ENCODE measurements at places on chromosomes 7 and 10. TPM values are rescaled to one million over a fixed set of nuclear protein-coding genes. Genes with fewer than 3 reads are reported as not detected.

DNA sequence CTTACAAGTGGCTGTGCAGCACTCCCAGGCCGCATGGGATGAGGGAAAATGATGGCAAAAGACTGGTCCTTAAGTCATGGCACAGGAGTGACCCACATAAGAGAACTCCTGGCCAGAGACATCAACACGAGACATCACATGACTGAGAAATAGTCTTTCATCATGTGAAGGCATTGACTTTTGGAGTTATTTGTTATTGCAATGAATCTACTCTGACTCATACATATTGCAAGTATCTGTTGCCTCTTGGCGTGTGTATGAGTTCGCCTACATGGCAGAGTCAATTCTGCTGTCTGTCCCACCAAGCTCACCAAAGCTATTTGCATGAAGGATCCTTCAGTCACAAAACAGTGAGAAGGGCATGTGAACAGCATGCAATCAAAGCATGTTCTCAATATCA, 59.7 kb upstream of the HABP2 start:
- DNase-seq: no peak

- DNase-seq: no peak
These were observed 2.0 kb upstream of the NFKB2 start for GRCh38 chr10:102393411-102394078.

TMUB1 gene
- total RNA-seq: 61.7 TPM

PSMA2 gene
- total RNA-seq: 47.3 TPM

GRCh38 chr10:61812052-61812721, 89.3 kb upstream of the ARID5B start:
- DNase-seq: no peak

DNA sequence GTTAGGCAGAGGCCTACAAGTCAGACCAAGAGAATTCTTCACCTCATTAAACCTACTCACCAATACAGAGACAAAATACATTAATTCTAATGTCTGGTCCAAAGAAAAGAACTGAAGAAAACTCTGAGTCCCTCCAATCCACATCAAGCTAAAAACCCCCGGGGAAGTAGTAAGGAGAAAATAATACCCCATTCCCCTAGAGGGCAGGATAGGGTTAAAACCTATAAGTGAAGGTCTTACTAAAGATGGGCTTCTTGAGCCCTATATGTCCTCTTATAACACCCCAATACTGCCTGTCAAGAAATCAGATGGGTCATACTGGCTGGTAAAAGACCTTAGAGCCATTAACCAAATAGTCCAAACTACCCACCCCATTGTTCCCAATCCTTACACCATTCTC, 141.3 kb upstream of the TMEM106B start:
- DNase-seq: no peak

GRCh38 chr7:50197549-50197948, 104.5 kb upstream of the ZPBP start:
- no peak for DNase-seq

TMEM139 gene
- total RNA-seq: 10.9 TPM

- DNase-seq: no peak
These were observed 172.1 kb upstream of the MYO3A start for GRCh38 chr10:25761937-25762336.

ATOH7 gene
- total RNA-seq: 0.38 TPM

ALOX5 gene
- 13.7 TPM for total RNA-seq

TSPAN13 gene
- total RNA-seq: 16.3 TPM

GRCh38 chr10:129030996-129031843, 435.8 kb upstream of the MGMT start:
- DNase-seq: no peak

SHH gene
- not detected for total RNA-seq

- DNase-seq: no peak
These were observed 302.9 kb upstream of the MBL2 start for GRCh38 chr10:53075469-53075868.

- peak; percentile 71 for DNase-seq
These were observed 12.9 kb downstream of the MMRN2 start for GRCh38 chr10:86944471-86944870.

C7orf33 gene
- not detected for total RNA-seq

DNA sequence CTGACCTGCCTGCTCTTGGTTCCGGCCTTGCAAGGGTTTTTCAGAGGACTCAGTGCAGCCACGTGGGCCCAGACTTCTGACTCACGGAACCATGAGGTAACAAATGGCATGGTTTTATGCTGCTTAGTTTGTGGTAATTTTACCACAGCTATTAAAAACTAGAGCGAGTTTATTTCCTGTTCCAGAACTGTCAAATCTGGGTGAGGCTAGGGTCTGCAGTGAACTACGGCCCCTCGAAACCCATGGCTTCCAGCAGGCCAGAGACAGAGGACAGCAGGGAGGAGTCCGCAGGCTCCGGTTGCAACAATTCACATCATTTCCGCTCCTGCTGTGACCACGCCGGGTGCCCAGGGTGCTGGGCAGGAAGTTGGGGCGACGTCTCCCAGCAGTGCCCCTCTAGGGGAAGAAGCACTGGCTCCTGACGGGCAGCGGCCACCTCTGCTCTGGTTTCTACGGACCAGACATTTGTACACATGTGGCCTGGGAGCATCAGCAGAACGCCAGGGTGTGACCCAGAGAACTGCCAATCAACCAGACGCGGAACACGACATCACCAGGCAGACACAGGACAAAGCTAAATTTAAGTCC, 74.8 kb downstream of the ADARB2 start:
- DNase-seq: no peak

- DNase-seq: no peak
These were observed 78.4 kb upstream of the IKZF1 start for GRCh38 chr7:50226145-50226544.

GRCh38 chr10:32976338-32976737, 18.3 kb upstream of the ITGB1 start:
- no peak for DNase-seq

GRCh38 chr10:7788639-7789286, 786 bp downstream of the ATP5F1C start:
- DNase-seq: no peak

- no peak for DNase-seq
These were observed 52.3 kb upstream of the ARMC3 start for GRCh38 chr10:22875581-22875980.

NACAD gene
- total RNA-seq: 1.8 TPM

Measured in lower leg skin (tissue), 4 donors.